ENCODE measurements at places on chromosomes 7 and 10. TPM values are rescaled to one million over a fixed set of nuclear protein-coding genes. Genes with fewer than 3 reads are reported as not detected.

Gene VAX1
- not detected for total RNA-seq

Gene MSMB
- total RNA-seq, result 0.34 TPM

Gene NPFFR1
- total RNA-seq, result not detected

Gene ELN
- total RNA-seq, result 0.14 TPM

Gene ADCYAP1R1
- total RNA-seq, result not detected

Gene MGMT
- 15.8 TPM for total RNA-seq

Gene TUBAL3
- 0.36 TPM for total RNA-seq

Gene CPN1
- not detected for total RNA-seq

Gene CHRM2
- total RNA-seq, result not detected

Measured in nasal cavity respiratory epithelium epithelial cell of viscerocranial mucosa (primary cell).